CD4-positive, alpha-beta T cell treated with Interleukin-6 at 100 ng/mL for 8 hours (primary cell): ENCODE measurements at places on chromosomes 11 and 22.

GRCh38 chr22:42773167-42773566 lies 52.5 kb upstream of the A4GALT start:
- no peak for DNase-seq

- DNase-seq: no peak
These were observed 15.0 kb downstream of the RTN4R start for GRCh38 chr22:20253161-20253560.

GRCh38 chr11:66686801-66687750 lies 9.4 kb upstream of the RBM4B start:
- DNase-seq: no peak

DNA sequence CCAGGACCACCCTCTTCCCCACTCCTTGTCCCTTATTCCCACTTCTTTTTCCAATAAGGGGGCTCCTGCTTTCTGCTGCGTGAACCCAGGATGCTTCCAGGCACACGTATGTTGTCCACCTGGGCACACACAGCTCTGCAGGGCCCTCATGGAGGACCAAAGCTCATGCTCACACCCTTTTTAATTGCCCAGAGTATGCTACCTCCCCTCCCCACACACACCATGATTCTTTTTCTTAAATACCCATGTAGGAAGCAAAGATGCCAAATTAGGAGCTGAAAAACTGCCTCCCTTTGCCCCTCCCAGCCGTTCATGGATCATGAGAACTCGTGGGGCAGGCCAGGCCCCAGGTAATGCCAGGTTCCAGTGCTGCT lies 5.1 kb downstream of the NECTIN1 start:
- DNase-seq: no peak

GRCh38 chr11:111736181-111736590 lies 30.0 kb downstream of the PPP2R1B start:
- DNase-seq: no peak

DNA sequence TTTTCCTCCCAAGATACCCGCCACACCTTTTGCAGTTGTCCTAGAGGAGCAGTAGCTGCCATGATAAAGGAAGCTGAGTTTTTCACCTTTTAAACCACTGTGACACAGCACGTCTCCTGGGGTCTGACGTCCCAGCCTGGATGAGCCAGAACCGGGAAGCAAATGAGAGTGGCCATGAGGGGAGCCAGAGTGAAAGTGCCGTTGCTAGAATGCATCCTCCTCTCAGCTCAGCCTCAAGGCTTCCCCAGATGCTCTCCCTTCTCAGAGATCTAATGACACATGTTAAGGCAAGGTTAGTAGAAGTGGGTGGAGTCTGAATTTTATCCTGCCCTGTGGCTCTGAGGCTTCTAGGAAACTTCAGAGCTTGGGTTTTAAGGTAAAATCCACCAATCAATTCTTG lies 23.4 kb upstream of the HTR3A start:
- DNase-seq: no peak

DNA sequence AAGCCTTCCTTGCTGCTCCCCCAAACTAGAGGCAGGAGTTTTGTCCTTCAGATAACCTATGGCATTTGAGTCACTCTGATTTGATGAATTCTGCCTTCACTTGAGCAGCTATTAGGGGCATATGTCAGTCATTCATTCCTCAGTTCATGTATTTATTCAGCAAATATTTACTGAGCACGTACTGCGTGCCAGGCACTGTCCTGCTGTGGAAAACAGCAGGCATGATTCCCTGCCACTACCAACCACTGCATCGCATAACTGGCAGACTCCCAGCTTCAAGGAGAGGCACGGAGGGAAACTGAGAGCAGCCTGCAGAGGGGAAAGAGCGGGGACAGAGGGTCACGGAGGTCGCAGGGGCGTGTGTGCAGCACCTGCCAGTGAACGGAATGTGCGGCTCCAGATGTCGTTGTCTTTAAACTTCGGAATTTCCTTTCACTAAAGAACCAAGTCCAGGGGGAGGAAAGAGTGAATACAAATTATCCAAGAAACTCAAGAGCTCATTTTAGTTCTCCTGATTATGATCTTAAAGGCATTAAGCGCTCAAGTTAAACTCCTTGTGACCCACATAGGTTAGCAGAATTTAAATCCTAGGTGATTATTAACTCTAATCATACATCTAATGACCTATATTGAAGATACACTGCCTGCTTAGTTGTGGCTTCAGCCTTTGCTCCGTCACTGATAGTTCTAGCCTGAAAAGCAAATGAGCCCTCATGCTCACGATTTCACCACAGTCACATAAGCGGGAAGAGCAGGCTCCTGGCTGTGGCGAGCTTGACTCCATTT lies 12.6 kb downstream of the PPARA start:
- no peak for DNase-seq

GRCh38 chr11:75033916-75034315 lies 45.2 kb downstream of the NEU3 start:
- no peak for DNase-seq

- no peak for DNase-seq
These were observed 99.0 kb upstream of the HSD17B12 start for GRCh38 chr11:43581370-43582023.

GRCh38 chr11:66530927-66531709 lies 14.7 kb downstream of the ZDHHC24 start:
- DNase-seq: no peak

DNA sequence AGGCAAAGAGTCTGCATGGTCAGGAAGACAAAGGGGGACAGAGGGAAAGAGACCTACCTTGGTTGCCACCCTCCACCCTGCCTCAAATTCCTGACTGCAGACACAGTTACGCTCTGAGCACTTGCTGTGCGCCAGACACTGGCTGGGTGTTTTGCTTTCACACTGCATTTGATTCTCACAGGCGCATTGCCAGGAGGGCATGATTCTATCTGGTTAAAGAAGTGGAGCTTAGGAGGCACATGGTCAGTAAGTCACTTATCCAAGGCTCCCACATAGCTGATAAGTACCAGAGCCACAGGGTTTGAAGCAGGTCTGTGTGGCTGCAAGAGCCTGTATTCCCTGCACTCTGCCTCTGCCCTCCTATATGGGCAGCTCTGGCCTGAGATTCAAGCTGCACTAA lies 103.9 kb downstream of the TIMP3 start:
- DNase-seq: no peak

DNA sequence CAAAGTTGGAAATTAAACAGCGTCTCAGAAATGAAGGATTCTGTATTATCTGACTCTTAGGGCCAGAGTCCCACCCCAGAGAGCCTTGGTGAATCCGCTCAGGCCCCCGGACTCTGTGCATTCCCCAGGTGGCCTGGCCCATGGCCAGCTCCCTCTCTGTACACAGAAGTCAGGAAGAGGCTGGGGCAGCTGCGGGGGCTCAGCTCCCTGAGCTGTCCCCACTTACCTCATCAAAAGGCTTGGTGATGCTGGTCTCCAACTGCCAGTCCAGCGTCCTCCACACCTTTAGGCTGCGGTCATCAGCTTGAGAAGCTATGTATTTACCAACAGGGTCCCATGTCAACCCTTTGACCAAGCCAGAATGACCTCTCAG lies 35.0 kb downstream of the HIRA start:
- no peak for DNase-seq
